ENCODE measurements at places on chromosomes 5 and 9.

GRCh38 chr5:142561486-142562097 lies 124.3 kb downstream of the FGF1 start:
- DNase-seq: no peak

DNA sequence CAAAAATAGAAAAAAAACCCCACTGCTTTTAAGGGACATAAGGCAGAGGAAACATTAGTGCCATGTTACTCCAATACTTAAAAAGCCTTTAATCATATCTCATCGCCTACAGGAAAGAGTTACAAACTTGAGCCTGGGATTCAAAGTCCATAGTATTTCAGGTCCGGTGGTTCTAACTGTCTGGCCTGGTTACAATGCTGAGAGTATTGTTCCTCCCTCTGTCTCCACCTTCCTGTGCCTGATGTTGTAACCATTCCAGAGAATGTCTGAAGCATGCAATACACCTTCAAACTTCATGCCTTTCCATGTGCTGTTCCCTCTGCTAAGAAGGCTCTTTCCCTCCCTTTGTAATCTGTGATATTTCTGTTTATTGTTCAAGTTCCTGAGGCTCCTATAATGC lies 41.6 kb upstream of the SLC36A2 start:
- DNase-seq: no peak

DNA sequence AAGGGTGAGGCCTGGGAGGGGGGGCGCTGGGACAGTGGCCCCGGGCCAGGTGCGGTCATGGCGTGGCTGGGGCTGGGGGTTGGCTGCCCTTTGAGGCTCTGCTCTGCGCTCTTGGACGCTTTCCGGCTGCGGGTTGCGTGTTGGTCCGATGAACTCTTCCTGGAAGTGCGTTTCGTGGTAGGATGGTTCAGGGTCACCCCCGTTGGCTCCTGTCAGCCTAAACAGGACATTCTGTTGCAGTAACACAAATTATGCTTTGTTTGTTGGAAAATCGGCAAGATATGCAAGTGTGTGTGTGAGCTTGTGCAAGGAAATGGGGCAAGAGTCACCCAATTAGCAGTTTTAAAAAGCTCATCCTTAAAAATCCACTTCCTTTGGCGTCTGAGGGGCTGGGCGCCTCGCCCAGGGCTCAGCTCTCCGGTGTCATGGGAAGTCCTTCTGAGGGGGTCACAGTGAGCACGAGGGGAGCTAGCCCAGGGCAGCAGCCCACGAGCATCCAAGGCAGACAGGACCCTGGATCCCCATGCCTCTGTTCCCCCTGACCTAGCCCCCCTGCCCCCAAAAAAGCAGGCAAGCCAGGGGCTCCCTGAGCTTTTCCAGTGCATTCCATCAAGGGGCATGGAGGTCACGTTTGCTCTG lies 22.2 kb upstream of the RNU6ATAC start:
- DNase-seq: no peak

DNA sequence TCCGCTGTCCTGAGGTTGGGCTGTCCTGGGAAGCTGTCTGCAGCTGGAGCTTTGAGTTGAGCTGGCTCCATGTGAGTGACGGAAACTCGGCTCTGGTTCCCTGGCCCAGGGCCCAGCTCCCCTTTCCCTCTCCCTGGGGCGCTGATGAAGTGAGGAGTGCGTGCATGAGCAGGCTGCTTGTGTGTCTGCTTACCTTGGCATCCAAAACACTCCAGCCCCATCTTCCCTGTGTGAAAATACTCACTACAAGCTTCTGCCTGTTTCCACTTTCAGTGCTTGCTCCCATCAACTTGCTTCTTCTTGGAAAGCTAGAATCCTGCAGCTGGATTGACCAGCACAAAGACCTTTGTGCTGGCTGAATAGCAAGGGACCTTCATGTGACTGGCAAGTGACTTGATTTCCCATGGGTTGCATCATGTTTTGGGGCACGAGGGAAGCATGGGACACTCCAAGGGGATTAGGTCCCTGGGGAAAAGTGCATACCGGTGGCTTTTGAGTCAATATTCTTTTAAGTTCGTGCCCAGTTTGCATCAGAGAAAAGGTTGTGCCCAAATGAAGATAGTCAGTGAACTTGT lies 198.1 kb downstream of the GADD45G start:
- no peak for DNase-seq

- no peak for DNase-seq
These were observed 29.5 kb downstream of the COL27A1 start for GRCh38 chr9:114184866-114185265.

Data from stimulated activated CD4-positive, alpha-beta T cell treated with anti-CD3 and anti-CD28 coated beads, Interleukin-2, amount 100 ng/mL, for 4 hours (primary cell).